PC-9 (cell line): ENCODE measurements at places on chromosomes 6 and 20. TPM values are rescaled to one million over a fixed set of nuclear protein-coding genes. Genes with fewer than 3 reads are reported as not detected.

GRCh38 chr20:20772497-20773085 is 60.1 kb upstream of the RALGAPA2 start:
- DNase-seq, result no peak

DNA sequence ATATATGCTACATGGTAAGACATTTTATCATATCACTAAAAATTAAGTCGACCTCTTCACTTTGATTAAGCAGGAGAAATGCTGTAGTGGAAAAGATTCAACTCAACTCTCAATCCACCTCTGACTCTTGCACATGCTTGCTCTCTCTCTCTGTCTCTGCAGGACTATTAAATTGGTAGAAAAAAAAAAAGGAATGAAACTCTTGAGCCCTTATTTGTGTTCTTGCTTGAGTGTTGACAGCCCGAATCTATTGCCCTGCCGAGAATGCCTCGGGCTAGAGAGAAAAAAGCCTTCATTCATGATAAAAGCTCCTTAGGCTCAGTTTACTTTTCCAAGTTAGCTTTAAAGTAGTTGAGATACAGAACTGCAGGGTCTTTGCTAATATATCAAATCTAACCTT is 722.2 kb downstream of the PRKN start:
- no peak for DNase-seq

- no peak for DNase-seq
These were observed 153.7 kb upstream of the SNX9 start for GRCh38 chr6:157669323-157669722.

Gene SLC17A4
- 0.13 TPM in 1 of 2 replicates, not detected in the other for total RNA-seq
